ENCODE measurements at places on chromosomes 6 and 20. TPM values are rescaled to one million over a fixed set of nuclear protein-coding genes. Genes with fewer than 3 reads are reported as not detected.

Gene TNF
- not detected for total RNA-seq

Gene ANKRD66
- total RNA-seq = not detected

Gene MAK
- total RNA-seq = under 0.01 TPM

Gene POPDC3
- 32.6 TPM for total RNA-seq

Gene GHRH
- total RNA-seq = not detected

Gene PLA2G7
- 0.36 TPM for total RNA-seq

Gene CENPW
- 1.1 TPM for total RNA-seq

Gene GPR6
- total RNA-seq = not detected

Gene PGC
- total RNA-seq = not detected

Gene SOX18
- total RNA-seq = under 0.01 TPM

Gene IYD
- total RNA-seq = not detected

Gene HLA-B
- total RNA-seq = 510 TPM

Gene AKAP7
- total RNA-seq = 4.0 TPM

Gene EPPIN
- not detected for total RNA-seq

Gene CGA
- total RNA-seq = not detected

Gene PRRT1
- total RNA-seq = not detected

Gene ZNF512B
- total RNA-seq = 14.5 TPM

Measured in osteoblast (primary cell).